Nucleus accumbens (tissue), 56 donors: ENCODE measurements at places on chromosomes 1 and 21.

DNA sequence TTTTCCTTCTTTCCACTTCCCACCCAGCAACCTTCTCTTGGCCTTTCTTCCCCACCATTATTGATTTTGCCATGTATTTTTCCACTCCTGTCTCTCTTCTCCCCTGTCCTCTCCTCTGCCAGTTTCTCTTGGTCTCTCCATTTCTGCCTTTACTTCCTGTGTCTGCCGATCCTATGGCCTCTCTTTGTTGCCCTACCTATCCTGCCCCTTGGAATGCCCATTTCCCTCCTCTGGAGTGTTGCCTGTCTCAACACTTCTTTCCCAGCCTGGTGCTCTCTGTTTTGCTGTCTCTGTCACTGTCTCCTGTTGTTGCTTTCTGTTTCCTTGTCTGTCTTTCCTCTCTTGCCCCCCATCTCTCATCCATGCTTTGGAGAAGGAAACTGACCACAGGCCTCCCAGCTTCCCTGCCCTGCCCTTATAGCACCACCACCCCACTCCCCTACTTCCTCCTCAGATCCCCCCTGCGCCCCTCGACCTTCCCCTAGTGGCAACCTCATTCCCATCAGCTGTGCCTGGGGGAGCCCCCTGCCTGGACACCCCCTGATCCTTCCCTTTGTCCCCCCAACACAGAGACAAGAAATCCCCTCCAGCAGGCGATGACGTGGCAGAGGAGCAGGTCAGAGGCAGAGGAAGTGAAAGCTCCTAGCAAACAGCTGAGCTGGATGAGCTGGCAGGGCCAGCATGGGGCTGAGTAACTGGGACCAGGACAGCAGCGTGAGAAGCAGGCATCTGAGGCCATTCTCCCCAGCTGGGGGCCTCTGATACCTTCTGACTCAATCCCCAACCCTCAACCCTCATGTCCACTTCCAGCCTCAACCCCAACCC is 6.6 kb upstream of the ETV3L start:
- DNase-seq, result no peak

GRCh38 chr1:42173155-42173933 is 8.8 kb upstream of the GUCA2A start:
- peak; percentile 45 for DNase-seq

DNA sequence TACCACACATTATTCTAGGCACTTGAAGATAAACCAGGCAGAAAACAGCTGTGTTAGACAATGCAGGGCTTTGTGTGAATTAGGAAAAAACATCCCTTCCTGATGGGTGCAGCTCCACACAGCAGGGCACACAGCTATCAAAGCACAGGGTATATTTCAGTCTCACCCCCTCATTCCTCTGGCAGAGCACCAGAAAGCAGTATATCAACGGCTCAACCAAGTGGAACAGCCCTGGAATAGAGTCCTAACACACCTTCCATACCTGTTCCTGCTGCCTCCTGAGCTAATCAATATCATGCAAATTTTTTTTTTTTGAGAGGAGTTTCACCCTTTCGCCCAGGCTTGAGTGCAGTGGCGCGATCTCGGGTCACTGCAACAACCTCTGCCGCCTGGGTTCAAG is 32.1 kb downstream of the LYST start:
- DNase-seq, result no peak

GRCh38 chr21:44401386-44402160 is 48.2 kb downstream of the TRPM2 start:
- no peak for DNase-seq

DNA sequence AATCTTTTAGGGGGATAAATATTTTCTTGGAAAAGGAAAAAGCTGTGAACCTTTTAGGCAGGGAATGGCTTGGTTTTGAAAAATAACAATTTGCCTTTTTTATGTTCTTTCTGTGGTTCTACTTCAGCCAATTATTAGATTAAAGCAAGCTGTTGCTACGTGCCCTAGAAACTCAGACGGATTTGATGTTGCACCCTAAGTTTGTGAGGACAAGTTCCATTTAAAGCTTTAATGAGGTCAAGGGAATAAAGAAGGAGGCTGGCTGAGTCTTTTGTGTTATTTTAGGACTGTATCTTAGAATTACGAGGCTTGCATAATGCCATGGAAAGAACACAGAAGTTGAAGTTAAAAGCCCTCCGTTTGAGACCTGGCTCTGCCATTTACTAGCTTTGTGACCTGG is 216.9 kb downstream of the NUF2 start:
- no peak for DNase-seq
